ENCODE measurements at places on chromosomes 5 and 9. TPM values are rescaled to one million over a fixed set of nuclear protein-coding genes. Genes with fewer than 3 reads are reported as not detected.

The DEPDC1B gene
- total RNA-seq, result 1.8 TPM

DNA sequence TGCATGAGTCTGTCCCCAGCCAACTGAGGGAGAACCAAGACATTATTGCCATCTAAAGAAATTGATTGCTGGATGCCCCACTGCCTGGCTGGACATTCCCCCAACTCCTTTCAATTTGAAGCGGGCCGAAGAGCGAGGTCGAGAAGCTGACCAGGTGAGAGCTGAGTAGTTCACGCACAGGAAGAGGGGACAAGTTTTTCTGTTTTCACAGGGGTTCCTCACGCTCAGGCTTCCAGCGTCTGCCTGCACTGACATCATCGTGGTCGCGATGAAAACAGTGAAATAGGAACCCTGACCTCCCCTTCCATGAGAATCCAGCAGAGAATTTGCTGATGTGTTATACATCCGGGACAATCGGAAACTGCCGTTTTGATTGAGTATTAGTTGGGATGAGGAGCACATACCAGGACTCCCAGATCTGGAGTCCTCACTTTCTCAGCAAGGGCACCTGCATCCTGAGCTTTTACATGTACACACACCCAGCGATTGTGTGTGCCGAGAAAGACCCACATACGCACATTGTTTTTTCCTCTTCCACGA is 3.1 kb upstream of the DMRT3 start:
- peaks cover 88% of the 10 kb centered on the region for H3K27me3 ChIP-seq
- DNase-seq, result no peak
- no peaks in the 10 kb centered on the region for H3K4me1 ChIP-seq
- H3K36me3 ChIP-seq, result no peaks in the 10 kb centered on the region
- H3K4me3 ChIP-seq, result no peak overlapping the region

DNA sequence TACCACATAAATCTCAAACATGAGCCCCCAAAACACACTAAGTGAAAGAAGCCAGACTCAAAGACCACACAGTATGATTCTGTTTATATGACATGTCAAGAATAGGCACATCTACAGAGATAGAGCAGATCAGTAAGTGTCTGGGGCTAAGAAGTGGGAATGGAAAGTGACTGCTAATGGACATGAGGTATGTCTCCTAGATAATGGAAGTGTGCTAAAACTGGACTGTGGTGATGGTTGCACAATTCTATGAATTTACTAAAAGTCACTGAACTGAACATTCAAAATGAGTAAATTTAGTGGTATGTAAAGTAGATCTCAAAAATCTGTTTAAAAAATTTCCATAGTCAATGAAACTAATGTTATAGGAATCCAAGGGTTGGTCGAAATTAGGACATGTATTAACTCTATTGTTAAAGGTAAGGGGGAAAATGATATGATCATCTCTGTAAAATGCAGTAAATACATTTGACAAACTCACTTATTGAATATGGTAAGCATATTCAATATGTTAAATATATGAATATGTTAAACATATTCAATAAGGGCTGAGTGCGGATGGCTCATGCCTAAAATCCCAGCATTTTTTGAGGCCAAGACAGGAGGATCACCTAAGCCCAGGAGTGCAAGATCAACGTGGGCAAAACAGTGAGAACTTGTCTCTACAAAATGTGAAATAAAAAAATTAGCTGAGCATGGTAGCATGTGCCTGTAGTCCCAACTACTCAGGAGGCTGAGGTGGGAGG is 51.7 kb downstream of the NUP155 start:
- H3K4me3 ChIP-seq, result no peak overlapping the region
- DNase-seq, result no peak
- H3K27ac ChIP-seq, result no peak overlapping the region

DNA sequence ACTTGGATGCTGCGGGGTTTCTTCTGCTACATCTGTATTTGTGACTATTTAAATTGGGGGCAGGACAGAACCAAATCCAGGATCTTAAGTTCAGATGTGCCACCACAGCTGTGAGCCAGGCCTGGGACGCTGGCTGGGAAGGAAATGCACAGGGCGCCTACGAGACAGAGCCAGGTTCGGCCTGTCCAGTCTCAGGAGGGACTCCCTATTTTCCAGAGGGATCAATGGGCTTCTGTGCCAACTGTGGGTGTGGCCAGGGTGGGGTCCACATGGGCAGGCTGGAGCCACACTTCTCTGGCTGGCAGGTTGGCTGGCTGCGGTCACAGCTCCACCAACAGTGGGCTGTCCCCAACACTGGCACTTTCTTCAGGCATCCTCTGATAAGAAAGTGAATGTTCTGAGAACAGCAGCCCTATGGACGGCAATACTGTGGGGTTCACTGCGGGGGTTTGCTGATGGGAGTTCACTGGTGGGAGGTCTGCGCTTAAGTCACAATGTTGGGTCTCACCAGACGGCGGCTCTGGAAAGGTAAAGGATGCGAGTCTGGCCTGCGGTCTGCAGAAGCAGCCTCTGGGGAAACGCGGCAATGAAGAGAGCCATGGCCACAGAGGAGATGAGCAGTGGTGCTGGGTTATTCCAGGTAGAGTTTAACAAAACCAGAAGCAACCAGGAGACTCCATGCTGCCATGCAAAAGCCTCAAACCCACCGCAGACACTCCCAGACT is 78.1 kb downstream of the DAP start:
- H3K27ac ChIP-seq, result no peak overlapping the region
- H3K27me3 ChIP-seq, result no peaks in the 10 kb centered on the region

- H3K27me3 ChIP-seq, result no peaks in the 10 kb centered on the region
- H3K36me3 ChIP-seq, result no peaks in the 10 kb centered on the region
- no peak overlapping the region for H3K4me3 ChIP-seq
- no peaks in the 10 kb centered on the region for H3K4me1 ChIP-seq
- DNase-seq, result peak; percentile 33
- H3K27ac ChIP-seq, result no peak overlapping the region
Measured at GRCh38 chr5:89457411-89458331, 574.7 kb upstream of the MEF2C start.

DNA sequence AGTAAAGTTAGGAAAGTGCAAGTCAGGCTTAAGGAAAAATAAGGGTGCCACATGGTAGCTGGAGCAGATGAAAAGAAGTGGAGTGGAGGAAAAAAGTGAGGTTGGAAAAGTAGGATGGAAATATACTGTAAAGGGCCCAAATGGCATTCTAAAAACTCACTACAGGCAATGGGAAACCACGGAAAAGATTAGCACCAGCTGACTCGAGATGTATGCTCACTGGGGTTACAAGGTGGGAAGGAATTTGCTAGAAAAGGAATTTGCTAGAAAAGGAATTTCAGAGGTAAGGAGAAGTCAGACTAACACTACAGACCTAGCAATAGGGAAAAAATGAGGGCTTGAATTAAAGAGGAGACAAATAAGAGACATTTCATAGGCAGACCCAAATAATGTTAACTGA is 3.6 kb downstream of the PSMD5 start:
- no peaks in the 10 kb centered on the region for H3K27me3 ChIP-seq
- H3K27ac ChIP-seq, result no peak overlapping the region

The PCDHA4 gene
- 2.4 TPM for total RNA-seq

The GLDC gene
- total RNA-seq, result 2.7 TPM

The NTNG2 gene
- total RNA-seq, result 12.7 TPM

The EGFLAM gene
- total RNA-seq, result 14.1 TPM

GRCh38 chr9:15142878-15143534 is 164.0 kb downstream of the TTC39B start:
- H3K4me3 ChIP-seq, result no peak overlapping the region
- H3K27me3 ChIP-seq, result no peaks in the 10 kb centered on the region
- no peaks in the 10 kb centered on the region for H3K4me1 ChIP-seq

The PCDHGA2 gene
- 19.7 TPM for total RNA-seq

DNA sequence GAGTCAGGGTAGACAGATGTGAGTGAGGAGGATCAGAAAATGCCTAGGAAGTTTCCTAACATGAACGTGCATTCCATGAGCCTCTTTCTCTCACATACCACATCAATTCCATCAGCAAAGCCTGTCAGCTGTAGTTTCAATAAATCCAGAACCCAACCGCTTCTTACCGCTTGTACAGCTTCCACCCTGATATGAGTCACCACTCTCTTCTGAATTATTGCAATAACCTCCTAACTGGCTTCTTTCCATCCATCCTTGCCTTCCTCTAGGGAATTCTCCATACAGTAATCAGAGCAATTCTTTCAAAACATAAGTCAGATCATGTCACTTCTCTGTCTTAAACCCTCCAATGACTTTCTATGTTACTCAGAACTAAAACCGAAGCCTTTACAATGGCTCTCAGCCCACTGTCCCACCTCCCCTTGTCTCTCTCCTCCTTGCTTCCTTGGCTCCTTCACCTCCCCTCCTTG is 8.1 kb upstream of the RAD23B start:
- H3K27me3 ChIP-seq, result no peaks in the 10 kb centered on the region
- no peak for DNase-seq
- no peak overlapping the region for H3K4me3 ChIP-seq
- no peak overlapping the region for H3K27ac ChIP-seq
- H3K4me1 ChIP-seq, result no peaks in the 10 kb centered on the region
- no peaks in the 10 kb centered on the region for H3K36me3 ChIP-seq

The VCAN gene
- total RNA-seq, result 72.9 TPM

DNA sequence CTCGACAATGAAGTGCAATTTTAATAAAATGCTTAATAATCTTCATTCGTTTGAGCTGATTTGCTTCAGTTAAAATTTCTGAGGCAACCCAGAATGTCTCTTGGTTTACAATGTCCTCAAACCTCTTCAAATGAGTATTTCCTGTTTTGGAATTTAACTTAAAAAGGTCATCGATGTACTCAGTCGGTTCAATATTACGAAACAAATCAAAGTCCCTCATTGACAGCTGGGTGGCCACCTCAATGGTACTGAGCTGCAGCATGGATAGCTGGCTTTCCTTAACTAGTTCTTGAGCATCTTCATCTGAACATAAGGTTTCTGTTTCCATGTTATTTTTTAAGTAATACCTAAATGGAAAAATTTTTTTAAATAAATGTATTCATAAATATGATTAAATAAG is 173.3 kb downstream of the RAPGEF6 start:
- no peaks in the 10 kb centered on the region for H3K4me1 ChIP-seq
- H3K27me3 ChIP-seq, result no peaks in the 10 kb centered on the region
- no peak for DNase-seq

GRCh38 chr5:5752844-5753243 is 330.4 kb downstream of the ICE1 start:
- H3K27me3 ChIP-seq, result no peaks in the 10 kb centered on the region
- no peak overlapping the region for H3K4me3 ChIP-seq
- H3K36me3 ChIP-seq, result no peaks in the 10 kb centered on the region
- no peak overlapping the region for H3K27ac ChIP-seq
- no peak for DNase-seq
- no peaks in the 10 kb centered on the region for H3K4me1 ChIP-seq

DNA sequence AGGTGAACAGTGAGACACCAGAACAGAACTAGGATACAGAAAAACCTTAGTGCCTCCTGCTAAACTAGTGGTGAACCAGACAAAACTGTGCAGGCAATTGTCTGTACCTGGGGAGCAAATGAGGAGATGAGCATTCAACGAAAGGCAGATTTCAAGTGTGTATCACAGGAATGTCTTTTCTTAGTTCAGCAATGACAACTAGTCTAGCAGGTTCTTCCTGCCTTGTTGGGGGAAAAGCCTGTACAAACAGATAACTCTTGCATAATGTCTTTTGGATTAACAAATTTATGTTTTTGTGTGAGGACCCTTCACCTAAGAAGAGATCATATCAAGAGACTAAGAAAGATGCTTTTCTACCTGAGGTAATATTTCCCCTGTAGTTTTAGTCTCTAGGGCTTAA is 21.8 kb upstream of the DENND4C start:
- H3K4me1 ChIP-seq, result no peaks in the 10 kb centered on the region
- H3K36me3 ChIP-seq, result no peaks in the 10 kb centered on the region
- H3K4me3 ChIP-seq, result no peak overlapping the region
- H3K27ac ChIP-seq, result peak overlapping the region; percentile 30

DNA sequence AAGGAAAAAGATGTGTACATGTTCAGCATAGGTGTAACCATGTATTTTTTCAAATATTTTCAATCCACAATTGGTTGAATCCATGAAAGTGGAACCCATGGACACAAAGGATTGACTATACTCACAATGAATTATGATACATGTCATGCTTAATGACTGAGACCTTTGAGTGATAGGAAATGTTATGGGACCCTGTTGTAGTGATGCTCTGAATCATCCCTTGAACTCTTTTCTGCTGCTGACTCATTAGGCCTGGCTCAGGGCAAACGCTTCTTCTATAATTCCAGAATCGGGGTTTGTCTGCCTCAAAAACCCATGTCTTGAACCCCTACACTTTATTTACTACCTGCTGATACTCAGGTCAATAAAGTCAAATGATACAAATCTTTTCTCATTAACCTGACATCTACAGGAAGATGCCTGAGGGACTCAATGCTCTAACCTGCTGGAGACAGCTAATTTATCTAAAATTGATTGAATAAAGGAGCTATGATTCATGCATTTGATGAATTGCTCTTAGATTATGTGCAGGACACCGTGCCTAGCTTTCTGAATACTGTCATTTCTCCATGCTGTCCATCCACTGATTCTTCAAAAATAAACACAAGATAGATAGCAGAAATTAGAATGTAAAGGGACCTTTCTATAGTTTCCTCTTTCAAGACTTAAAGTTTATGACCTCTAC is 260.1 kb downstream of the PRELID2 start:
- DNase-seq, result no peak
- H3K27ac ChIP-seq, result no peak overlapping the region
- no peaks in the 10 kb centered on the region for H3K27me3 ChIP-seq
- no peak overlapping the region for H3K4me3 ChIP-seq
- H3K36me3 ChIP-seq, result no peaks in the 10 kb centered on the region

DNA sequence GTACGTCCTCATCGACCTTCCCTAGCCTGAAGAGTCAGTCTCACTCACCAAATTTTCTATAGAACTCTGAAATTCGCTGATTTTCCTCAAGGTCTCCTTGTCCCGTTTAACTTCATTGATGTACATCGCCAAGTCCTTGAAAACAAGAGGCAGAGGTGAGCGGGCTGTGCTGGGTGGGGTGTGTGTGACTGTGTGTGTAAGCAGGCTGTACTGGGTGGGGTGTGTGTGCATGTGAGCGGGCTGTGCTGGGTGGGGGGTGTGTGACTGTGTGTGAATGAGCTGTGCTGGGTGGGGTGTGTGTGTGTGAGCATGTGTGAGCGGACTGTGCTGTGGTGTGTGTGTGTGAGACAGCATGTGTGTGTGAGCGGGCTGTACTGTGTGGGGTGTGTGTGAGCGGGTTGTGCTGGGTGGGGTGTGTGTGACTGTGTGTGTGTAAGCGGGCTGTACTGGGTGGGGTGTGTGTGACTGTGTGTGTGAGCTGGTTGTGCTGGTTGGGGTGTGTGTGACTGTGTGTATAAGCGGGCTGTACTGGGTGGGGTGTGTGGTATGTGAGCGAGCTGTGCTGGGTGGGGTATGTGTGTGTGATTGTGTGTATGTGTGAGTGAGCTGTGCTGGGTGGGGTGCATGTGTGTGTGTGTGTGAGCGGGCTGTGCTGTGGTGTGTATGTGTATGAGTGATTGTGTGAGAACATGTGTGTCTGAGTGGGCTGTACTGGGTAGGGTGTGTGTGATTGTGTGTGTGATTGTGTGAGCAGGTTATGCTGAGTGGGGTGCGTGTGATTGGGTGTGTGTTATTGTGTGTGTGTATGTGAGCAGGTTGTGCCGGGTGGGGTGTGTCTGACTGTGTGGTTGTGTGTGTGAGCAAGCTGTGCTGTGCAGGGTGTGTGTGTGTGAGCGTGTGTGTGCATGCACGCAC is 53.8 kb upstream of the SARDH start:
- no peaks in the 10 kb centered on the region for H3K27me3 ChIP-seq
- H3K4me1 ChIP-seq, result peaks cover 3% of the 10 kb centered on the region
- no peak for DNase-seq
- no peaks in the 10 kb centered on the region for H3K36me3 ChIP-seq
- no peak overlapping the region for H3K27ac ChIP-seq

The LPAR1 gene
- total RNA-seq, result 29.2 TPM

GRCh38 chr9:126169736-126170135 is 156.9 kb upstream of the MVB12B start:
- no peak for DNase-seq
- no peak overlapping the region for H3K27ac ChIP-seq
- H3K36me3 ChIP-seq, result no peaks in the 10 kb centered on the region
- no peaks in the 10 kb centered on the region for H3K27me3 ChIP-seq
- H3K4me3 ChIP-seq, result no peak overlapping the region
- H3K4me1 ChIP-seq, result no peaks in the 10 kb centered on the region

Data from prostate gland (tissue), 2 donors.